ENCODE measurements at places on chromosomes 16 and 17. TPM values are rescaled to one million over a fixed set of nuclear protein-coding genes. Genes with fewer than 3 reads are reported as not detected.
A peak's percentile ranks its signal among the peaks of the same experiment; 100 is the strongest.

DNA sequence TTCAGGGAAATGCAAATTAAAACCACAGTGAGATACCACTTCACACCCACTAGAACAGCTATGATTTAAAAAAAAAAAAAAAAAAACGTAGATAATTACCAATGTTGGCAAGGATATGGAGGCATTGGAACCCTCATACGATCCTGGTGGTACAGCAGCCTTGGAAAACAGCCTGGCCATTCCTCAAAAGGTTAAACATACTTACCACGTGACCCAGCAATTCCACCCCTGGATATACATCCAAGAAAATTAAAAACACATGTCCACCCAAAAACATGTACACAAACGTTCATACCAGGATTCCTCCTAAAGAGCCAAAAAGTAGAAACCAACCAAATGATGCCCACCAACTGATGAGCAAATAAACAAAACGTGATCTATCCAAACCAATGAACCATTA, 68.1 kb downstream of the GAS7 start:
- no peak for DNase-seq

- DNase-seq: peak; percentile 57
These were observed 6.9 kb downstream of the PHOSPHO1 start for GRCh38 chr17:49223517-49224197.

- no peak for DNase-seq
These were observed 256.9 kb downstream of the ENGASE start for GRCh38 chr17:79331492-79331891.

- DNase-seq: no peak
These were observed 162.8 kb downstream of the FOXL1 start for GRCh38 chr16:86740906-86741799.

VAC14 gene
- 33.1 TPM for polyA plus RNA-seq

- no peak for DNase-seq
These were observed 34.8 kb downstream of the C17orf67 start for GRCh38 chr17:56798916-56799315.

DNA sequence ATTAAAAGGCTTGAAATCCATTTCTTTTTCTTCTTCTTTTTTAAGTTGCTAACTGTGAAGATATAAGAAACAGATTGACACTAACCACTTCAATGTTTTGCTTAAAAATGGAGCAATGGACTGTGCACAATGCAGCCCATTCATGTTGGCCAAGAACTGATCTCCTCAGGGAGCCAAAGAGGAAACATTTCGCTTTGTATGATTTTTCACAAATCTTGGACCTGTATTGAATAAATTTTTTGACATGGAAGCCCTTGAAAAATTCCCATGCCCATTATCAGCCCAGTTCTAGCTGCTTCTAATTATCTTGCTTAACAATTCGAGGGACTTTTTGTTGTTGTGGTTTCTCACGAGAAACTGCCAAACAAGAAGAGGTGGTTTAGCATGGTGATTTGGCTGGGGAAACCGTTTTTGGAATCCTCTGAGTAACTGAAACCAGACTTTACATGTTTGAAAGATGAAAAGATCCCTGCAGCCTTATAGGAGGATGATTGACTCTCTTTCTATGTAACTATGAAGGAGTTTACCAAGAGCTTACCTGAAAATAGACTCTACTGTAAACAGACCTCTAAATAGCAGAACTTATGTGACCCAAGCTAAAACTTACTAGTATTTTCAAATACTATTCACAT, 1389.4 kb upstream of the GOT2 start:
- DNase-seq: no peak

GRCh38 chr17:69269131-69269998, 40.7 kb upstream of the ABCA10 start:
- no peak for DNase-seq

DNA sequence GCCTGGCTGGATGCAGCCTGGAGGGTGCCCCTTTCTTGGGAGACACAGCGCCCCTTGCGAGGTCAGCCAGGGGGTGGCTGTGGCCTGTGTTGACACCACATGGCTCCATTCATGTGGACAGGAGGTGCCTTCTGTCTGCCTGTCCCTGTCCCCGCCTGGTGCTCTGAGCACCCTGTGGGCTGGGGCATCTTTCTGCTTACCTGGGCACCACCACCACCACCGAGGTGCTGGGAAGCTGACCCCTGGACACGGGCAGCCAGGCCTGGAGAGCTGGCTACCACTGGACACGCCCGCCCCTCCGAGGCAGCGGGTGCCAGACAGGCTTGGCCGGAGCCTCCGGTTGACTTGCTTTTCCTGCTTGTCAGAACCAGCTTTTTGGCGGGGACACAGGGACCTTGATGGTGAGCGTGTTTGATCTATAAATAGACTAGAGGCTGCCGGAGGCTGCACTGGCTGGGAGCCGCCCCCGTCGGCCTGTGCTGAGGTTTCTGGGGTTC, 121.3 kb upstream of the GSE1 start:
- peak; percentile 95 for DNase-seq

DNA sequence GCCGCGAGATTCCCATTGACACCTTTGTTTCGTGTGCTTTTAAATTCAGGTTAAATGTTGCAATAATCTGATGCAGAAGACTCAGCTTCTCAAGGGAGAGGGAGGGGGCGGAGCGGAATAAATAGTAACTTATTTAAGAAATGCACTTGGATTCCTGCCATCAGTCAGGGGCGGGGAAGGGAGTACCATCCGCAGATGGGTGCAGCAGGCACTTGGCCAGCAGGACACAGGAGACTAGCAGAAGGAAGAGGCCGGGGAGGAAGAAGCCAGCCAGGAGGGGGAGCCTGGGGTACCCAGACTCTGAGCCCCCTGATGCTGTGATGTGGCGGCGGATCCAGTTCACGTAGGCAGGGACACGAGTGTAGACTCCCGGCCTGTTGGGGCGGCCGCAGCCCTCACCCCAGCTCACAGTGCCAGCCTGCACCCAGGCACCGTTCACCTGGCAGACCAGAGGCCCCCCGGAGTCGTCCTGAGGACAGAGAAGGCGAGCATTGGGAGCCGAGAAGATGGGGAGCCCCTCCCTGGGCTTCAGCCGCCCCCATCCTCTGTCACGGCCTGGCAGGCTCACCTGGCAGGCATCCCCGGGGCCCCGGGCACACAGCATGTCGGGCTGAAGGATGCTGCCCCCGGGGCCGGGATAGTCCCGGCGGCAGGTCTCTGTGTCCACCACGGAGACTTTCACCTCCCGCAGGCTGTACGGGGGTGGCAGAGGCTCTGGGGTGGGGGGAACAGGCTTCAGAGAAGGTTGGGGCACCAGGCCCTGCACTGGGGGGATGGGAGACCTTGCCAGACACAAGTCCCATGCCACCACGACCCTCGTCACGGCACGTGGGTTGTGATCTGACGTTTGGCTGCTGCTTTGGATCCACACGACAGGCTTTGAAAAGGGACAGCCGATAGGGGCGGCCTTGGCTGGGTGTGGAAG, 3.2 kb downstream of the TPSG1 start:
- no peak for DNase-seq

GRCh38 chr17:6196355-6196754, 126.2 kb downstream of the WSCD1 start:
- DNase-seq: no peak

GRCh38 chr16:63841271-63841670, 1280.6 kb downstream of the CDH11 start:
- DNase-seq: no peak

OSGIN1 gene
- 9.9 TPM for polyA plus RNA-seq

GRCh38 chr16:16191493-16192167, 31.7 kb downstream of the ABCC6 start:
- DNase-seq: no peak

CDRT15L2 gene
- polyA plus RNA-seq: not detected

SPATA2L gene
- 12.8 TPM for polyA plus RNA-seq

- DNase-seq: no peak
These were observed 47.5 kb downstream of the HNF1B start for GRCh38 chr17:37697381-37697780.

GALR2 gene
- polyA plus RNA-seq: not detected

DNA sequence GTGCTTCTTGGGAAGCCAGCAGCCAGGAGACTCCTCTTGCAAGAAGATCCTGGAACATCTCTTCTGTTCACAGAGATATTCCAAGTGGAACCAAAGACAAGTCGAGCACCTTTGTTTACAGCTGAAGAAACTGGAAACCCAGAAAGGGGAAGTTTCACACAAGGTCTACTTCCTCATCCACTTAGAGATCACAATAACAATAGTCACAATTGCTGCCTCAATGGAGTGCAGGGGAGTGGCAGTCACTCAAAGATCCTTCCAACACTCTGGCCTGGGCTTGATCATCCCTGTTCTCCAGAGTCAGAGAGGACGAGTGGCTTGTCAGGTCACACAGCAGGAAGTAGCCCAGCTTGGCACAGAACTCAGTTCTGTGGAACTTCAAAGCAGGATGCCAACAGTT, 46.9 kb upstream of the SIAH1 start:
- peak; percentile 27 for DNase-seq

DNA sequence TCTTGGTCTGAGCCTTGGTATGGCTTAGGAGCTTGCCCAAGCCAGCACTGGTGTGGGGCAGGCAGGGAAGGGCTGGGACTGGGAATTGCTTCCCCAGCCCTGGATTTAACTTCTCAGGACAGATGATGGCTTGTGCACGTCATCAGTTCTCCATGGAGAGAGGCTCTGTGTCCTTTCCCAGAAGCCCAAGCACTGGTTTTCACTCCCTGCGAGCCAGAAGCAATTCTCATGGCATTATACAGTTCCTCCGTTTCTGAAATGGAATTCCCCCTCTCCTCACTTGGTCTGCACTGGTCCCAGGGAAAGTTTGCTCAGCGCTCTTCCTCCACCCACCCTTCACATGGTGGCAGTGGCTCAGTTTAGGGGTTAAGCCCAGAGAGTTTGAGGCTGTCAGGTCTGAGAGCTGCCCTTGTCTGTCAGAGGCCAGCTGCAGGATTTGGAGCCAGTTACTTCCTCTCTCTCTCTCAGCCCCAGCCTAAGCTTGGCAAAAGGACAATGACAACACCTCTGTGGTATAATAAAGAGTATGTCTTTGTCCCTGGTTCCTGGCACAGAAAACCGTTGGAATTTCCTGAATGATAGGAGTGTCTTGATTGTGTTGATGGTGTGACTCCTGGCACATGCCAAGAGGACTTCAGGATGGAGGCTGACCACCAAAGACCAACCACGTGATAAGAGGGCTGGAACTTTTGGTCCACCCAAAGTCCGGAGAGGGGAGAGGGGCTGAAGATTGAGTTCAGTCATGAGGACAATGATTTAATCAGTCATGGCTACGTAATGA, 219.6 kb upstream of the TNRC6C start:
- peak; percentile 22 for DNase-seq

DNA sequence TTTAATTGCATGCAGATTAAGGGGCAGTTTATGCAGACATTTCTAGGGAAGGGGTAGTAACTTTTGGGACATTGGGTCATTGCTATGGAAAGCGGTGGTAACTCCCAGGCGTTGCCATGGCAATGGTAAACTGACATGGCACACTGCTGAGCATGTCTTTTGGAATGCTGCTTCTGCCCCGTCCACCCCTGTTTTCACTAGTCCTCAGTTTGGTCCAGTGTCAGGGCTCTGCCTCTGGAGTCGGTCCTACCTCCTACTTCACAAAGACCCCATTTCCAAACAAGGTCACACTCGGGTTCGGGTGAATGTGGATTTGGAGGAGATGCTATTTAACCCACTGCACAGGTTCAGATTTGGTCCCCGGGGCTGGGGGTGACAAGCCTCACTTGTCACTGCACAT, 2.9 kb downstream of the IL34 start:
- DNase-seq: no peak

CMTM4 gene
- 38.2 TPM for polyA plus RNA-seq

DNA sequence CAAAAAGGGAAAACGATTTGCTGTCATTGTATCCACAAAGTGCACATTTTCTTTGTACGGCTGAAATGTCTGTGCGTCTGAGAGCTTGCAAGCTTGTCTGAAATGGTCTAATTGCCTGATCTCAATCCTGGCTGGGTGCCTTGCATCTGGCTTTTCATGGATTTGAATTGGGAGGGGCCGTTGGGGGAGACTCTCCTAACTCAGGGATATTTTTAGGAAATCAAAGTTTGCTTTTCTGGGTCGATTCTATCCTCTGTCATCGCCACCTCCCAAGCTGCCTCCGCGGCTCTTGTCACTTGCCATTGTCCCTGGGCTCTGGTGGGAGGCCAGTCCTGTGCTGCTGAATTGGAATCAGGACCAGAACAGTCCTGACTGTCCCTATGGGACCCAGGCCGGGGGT, 33.3 kb upstream of the MGAT5B start:
- peak; percentile 57 for DNase-seq

GRCh38 chr17:29119265-29119664, 60.9 kb downstream of the MYO18A start:
- no peak for DNase-seq

NPIPA2 gene
- polyA plus RNA-seq: 1.8 TPM

DNA sequence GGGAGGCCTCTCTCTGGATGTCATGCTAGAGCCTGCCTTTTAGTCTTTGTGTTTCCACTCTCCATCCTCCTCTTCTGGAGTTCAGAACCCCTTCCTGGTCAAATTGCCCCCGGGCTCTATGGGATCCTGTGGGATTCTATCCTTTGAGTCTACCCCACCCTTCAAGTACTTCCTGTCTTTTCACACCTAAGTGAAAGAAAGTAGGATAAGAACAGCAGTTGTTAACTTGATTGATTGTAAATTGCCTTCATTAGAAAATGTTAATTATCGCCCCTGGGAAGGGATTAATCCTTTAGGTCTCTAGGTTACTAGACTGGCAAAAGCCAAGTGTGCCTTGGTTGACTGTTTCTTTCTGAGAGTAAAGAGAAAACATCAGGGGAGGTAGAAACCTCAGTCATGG, 30.1 kb downstream of the PRKCB start:
- DNase-seq: no peak

DNA sequence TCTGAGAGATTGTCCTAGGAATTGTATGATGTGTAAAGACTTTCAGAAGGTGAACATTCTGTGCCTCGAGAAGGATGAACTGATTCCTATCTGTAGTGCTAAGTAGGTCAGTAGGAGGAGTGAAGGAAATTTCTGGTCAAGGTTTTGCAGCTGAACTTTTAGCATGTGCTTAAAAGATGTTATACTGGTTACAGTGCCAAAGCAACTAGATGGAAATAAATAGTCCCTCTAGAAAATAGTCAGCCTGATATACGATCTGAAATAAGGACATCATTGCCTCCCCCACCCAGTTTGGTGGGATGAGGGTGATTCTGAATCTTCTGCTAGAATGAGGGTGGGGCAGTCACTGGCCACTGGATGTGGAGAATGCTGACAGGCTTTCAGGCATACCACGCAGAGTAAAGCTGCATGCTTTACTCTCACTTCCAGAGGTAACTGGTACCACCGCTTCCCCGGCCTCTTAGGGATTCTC, 57.2 kb upstream of the VPS4A start:
- DNase-seq: no peak

DNA sequence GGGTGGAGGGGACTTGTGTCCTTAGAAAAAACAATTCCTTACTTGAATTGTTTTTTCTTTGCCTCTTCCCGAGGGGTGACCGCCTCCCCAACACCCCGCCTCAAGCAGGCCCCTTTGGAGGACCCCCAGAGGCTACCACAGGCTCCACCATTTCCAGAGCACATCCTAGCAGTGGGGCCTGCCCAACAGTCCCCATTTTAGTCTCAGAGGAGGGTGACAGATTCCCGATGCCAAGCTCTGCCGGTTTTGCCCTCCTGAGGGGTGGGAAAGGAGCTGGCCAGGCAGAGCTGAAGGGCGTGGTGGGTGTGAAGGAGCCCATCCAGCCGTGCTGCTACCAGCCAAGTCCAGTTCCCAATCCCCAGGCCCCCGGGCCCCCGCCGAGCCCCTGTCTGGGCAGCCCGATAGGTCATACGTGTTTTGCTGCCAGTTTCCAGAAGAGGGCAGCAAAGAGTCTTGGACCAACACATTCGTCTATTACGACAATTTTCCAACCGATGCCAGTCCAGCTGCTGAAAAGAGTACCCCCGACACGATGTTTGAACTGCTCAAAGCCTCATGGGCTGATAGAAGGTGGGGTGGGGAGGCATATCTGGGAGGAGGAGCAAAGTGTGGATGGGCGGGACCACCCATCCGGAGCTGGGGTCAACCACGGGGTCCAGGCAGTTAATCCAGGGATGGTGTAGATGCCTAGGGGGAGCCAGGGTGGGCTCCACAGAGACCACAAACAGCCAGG, 18.8 kb upstream of the GAA start:
- peak; percentile 90 for DNase-seq
